ENCODE measurements at places on chromosomes 6 and 20.

- no peak for DNase-seq
Measured at GRCh38 chr20:38303908-38304379, at the start of gene BPI. BPI (plus strand) TSS chr20:38304156; CDS start chr20:38304224, 68 bp downstream.

DNA sequence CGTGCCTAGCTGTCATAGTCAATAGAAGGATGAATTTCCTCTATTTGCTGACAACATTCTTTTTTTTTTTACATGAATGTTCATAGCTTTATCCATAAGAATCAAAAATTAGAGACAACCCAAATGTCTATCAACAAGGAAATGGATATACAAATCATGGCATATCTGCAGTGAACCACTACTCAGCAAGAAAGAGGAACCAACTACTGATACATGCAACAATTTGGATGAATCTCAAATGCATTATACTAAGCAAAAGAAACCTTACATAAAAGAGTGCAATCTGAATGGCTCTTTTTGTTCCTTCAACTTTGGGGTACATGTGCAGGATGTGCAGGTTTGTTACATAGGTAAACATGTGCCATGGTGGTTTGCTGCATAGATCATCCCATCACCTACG lies 17.7 kb upstream of the MCM9 start:
- no peak for DNase-seq

GRCh38 chr6:2853769-2854395 lies 12.2 kb upstream of the SERPINB1 start:
- DNase-seq, result peak; percentile 82

GRCh38 chr20:54772893-54773642 lies 297.7 kb downstream of the DOK5 start:
- DNase-seq, result no peak

GRCh38 chr6:42781546-42781795 lies 381 bp upstream of the BICRAL start:
- DNase-seq, result peak; percentile 60

GRCh38 chr6:41813956-41814355 lies 26.5 kb downstream of the TOMM6 start:
- no peak for DNase-seq

Measured in cardiac fibroblast (primary cell).